ENCODE measurements at places on chromosomes 3 and 15.
A peak's percentile ranks its signal among the peaks of the same experiment; 100 is the strongest.

GRCh38 chr3:46186471-46187340, 21.4 kb downstream of the CCR1 start:
- no peak overlapping the region for H3K27ac ChIP-seq
- DNase-seq, result no peak
- H3K27me3 ChIP-seq, result no peaks in the 10 kb centered on the region
- H3K4me1 ChIP-seq, result no peaks in the 10 kb centered on the region
- H3K4me3 ChIP-seq, result no peak overlapping the region

GRCh38 chr3:55690177-55690576, 203.1 kb upstream of the WNT5A start:
- H3K27me3 ChIP-seq, result peaks cover 5% of the 10 kb centered on the region
- H3K36me3 ChIP-seq, result no peaks in the 10 kb centered on the region
- DNase-seq, result no peak
- H3K4me3 ChIP-seq, result no peak overlapping the region
- no peak overlapping the region for H3K27ac ChIP-seq

- DNase-seq, result peak; percentile 67
- H3K27ac ChIP-seq, result peak overlapping the region; percentile 87
- peaks cover 23% of the 10 kb centered on the region for H3K36me3 ChIP-seq
- H3K4me3 ChIP-seq, result peak overlapping the region; percentile 27
Measured at GRCh38 chr3:11569156-11569741, 74.5 kb downstream of the VGLL4 start.

GRCh38 chr3:33032938-33033337, 64.0 kb downstream of the GLB1 start:
- no peak for DNase-seq
- no peak overlapping the region for H3K4me3 ChIP-seq
- H3K4me1 ChIP-seq, result no peaks in the 10 kb centered on the region
- peaks cover 58% of the 10 kb centered on the region for H3K36me3 ChIP-seq
- no peak overlapping the region for H3K27ac ChIP-seq

DNA sequence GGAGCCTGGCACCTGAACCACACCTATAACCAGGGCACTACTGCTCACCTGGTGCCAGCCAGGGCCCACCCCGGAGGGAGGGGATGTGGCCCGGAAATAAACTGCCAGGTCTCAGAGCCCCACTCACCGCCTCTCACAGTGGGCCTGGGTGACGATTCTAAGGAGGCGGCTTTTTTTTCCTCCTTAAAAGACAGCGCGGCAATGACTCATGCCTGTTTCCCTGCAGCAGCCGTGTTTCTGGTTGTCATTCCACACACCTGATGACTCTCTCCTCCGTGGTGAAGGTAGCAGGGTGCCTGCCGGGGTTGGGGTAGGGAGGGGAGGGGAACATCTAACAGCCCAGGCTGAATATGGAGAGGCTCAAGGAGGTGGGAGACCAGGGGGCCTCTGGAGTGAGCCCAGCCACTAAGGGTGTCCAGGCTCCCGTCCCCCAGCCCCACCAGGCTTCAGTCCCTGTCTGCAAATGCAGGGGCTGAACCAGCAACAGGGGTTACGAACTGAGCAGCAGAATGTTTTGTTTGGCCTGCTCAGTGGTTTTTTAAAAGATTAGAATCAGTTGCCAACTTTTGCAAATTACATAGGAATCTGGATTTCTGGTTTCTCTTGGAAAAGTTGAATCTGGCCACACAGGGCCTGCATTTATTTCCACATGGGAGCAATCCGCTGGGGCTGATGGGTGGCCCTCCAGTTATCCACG, 127.3 kb upstream of the LINGO1 start:
- H3K27me3 ChIP-seq, result no peaks in the 10 kb centered on the region
- H3K27ac ChIP-seq, result no peak overlapping the region
- no peaks in the 10 kb centered on the region for H3K36me3 ChIP-seq

DNA sequence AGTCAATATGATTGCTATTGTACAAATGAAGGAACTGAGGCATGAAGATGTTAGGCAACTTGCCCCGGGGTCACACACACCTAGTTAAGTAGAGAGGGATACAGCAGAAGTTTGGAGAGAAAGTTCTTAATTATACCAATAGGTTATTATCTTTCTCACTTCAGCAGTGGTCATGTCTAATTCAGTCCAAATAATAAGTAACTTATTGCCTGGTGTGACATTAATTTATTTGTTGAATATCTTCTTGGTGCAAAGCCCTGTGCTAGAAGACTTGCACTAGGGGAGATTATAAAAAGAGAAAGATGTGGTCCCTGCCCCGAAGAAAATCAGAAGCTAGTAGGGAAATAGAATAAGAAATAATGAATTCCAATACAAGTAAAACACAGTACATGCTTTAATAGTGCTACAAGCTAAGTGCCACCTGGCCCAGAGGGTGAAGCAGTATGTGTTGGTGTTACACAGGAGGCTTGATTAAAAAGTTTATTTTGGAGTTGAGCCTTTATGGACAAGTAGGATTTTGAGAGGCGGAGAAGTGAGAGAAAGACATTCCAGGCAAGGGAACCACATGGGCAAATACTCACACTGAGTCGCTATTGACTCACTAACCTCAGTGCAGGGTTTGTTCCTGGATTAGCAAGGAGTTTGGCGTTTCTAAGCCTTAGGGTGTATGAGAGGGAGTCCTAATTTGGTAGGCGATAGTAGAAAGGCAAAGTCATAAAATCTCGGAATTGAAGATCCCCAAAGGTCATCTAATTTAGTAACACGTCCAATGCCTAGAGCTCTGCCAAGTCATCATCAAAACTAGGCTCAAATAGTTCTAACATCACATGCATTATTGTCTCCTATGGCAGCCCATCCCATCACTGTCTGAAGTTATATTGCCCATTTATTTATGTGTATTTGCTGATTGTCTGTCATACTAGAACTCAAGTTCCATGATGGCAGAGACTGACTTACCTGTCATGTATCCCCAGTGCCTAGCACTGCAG, 19.2 kb upstream of the GSK3B start:
- H3K27me3 ChIP-seq, result no peaks in the 10 kb centered on the region
- no peak overlapping the region for H3K27ac ChIP-seq
- no peak for DNase-seq
- H3K4me3 ChIP-seq, result no peak overlapping the region
- no peaks in the 10 kb centered on the region for H3K4me1 ChIP-seq

GRCh38 chr15:65334586-65335231, 30.2 kb downstream of the RNU5B-1 start:
- DNase-seq, result no peak
- H3K27ac ChIP-seq, result no peak overlapping the region
- H3K36me3 ChIP-seq, result no peaks in the 10 kb centered on the region
- no peak overlapping the region for H3K4me3 ChIP-seq
